Esophagus squamous epithelium (tissue), 5 donors: ENCODE measurements at places on chromosomes 16 and 17.

DNA sequence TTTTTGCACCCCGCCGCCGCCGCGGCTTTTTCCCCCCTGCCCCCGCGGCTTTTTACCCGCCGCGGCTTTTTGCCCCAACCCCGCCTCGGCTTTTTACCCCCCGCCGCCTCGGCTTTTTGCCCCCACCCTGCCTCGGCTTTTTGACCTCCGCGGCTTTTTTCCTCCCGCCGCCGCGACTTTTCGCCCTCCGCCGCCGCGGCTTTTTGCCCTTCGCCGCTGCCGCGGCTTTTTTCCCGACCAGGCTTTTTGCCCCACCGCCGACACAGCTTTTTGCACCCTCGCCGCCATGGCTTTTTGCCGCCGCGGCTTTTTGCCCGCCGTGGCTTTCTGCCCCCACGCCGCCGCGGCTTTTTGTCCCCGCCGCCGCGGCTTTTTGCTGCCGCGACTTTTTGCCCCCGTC lies 137.0 kb upstream of the TP53TG3D start:
- no peak for DNase-seq

DNA sequence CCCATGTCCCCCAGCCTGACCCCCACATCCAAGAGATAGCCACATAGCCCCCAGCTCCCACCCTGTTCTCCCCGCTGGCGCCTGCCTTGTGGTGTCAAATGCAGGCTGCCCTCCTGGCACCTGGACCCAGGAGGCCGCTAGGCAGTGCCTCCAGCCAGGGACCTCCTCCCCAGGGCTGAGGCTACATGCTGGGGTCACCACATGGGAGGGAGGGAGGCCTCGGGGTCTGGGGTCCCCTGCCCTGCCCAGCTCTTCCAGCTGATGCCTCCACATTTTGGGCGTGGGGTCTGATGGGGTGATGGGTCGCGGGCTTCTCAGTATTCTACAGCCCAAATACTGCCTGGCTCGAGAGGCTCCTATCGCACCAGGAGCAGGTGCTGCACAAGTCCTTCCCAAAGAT lies 9.5 kb downstream of the TBC1D26 start:
- no peak for DNase-seq

DNA sequence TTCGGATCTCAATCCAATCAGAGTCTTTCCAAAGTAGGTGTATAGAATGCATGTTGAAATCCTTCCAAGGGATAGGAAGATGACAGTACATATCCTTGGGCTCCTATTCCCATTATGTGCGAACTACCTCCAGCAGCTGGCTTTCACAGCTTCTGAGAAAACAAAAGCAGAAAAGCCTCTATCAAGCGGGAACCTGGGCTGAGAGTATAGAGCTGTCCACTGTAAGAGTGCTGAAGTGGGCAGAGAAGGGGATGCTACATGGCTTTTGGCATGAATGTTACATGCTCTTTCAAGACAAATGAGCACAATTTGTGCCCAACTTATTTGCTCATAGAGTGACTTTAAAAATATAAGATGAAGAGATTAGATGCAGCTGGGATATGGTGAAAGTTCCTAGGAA lies 993.5 kb downstream of the CDH8 start:
- no peak for DNase-seq

DNA sequence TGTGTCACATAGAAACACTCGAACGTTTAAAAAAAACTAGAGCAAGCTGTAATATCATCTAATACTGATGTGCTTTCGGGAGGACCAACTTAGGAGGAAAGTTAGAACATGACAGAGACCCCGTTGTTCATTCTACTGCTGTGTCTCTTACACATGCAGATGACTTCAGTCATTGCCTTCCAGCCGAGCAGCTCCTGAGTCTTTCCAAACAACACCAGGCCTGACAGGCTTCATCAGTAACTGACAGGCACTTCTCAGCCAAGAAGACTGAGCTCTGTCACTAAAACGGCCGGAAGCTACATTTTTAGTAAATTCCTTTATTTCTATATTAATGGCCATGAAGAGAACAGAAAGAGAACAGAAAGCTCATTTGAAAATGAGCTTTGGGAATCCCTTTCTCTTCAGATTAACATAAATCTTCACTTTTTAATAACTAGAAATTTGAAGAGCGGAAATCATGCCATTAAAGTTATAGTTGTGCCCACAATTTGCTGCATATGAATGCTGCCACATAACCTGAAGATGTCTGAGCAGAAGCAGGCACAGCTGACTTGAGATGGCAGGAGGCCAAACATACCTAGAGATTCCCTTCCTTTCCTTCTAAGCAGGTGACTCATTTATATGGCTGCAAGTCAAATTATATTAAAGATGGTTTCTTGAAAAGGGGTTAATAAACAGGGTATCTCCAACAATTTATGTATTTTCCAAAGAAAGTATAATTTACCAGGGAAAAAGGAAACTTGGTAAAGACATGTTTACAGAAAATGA lies 148.9 kb downstream of the ITFG1 start:
- no peak for DNase-seq

GRCh38 chr16:2273484-2273883 lies 5.6 kb upstream of the RNPS1 start:
- DNase-seq, result no peak

DNA sequence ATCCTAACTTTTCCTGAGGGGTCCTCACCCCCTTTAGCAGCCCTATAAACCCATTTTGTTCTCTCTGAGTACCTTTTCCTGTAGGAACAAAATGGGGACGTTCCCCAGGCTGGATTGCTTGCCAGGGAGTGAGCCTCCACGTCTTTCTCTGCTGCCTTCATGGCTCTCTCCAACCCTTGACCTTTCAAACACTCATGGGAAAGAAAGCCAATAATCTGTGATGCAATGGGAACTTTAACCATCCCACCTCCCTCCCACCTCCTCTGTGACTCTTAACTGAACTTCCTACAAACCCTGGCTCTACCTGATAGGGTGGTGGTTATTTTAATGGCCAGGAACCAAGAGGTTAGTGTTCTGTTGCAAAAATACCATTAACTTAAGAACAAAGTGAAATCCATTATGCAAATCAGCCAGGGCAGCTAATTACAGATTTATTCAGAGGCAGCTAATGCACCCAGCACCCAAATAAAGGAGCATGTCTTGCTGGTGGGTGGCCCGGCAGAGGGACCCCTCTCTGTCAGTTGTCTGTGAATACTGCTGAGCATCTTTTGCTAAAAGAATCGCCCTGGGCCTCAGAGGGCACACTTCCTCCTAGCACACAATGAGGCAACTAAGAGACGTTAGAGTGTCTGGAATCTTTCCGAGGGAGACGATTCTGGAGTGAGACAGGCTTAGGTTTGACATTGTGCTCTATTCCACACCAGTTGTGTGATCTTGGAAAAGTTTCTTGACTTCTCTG lies 3.0 kb downstream of the PIPOX start:
- DNase-seq, result no peak

GRCh38 chr16:20971401-20971800 lies 70.8 kb downstream of the LYRM1 start:
- no peak for DNase-seq

DNA sequence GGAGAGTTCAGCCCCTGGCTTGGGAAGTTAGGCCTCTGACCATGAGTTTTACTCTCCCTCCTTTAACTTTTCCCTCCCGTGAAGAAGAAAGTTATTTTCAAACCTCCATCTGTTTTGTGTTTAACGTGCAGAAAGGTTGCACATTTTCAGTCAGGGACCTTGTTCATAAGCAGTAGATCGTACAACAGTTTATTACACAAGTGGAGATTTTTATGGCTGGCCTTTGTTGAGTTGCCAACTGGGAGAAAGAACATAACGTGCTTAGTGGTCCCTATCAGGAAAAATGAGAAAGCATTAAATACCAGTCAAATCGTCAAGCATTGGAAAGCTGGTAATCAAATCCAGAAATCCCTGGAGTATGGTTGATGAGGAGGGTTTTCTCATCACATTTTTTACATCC lies 117.9 kb upstream of the MYOCD start:
- DNase-seq, result no peak

DNA sequence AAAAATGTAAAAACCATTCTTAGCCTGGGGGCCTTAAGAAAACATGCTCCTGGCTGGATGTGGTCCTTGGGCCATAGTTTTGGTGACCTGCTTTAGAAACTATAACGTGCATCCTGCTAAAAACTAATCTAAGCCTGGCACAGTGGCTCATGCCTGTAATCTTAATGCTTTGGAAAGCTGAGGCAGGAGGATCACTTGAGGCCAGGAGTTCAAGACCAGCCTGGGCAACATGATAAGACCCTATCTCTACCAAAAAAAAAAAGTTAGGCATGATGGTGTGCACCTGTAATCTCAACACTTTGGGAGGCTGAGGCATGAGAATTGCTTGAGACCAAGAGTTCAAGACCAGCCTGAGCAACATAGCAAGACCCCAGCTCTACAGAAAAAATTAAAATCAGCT lies 183.8 kb upstream of the CHMP6 start:
- DNase-seq, result no peak

- DNase-seq, result no peak
These were observed 48.6 kb upstream of the ZNF469 start for GRCh38 chr16:88333848-88334777.

DNA sequence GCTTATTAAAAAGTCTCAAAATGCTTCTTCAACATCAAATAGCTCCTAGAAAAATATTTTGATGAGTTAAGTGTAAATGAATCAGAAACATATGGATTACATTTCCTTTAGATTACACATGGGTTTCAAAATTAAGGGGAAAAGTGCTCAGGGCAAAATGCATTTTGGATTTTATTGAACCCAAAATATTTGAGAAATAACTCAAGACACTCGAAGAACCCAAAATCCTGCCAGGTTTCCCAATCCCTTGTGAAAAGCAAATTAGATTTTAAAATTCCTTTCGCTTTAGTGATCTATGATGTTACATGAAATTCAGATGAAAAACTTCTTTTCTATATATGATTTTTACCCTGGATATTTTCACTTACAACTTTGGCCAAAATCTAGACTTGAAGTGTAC lies 847.4 kb upstream of the SOX9 start:
- no peak for DNase-seq

DNA sequence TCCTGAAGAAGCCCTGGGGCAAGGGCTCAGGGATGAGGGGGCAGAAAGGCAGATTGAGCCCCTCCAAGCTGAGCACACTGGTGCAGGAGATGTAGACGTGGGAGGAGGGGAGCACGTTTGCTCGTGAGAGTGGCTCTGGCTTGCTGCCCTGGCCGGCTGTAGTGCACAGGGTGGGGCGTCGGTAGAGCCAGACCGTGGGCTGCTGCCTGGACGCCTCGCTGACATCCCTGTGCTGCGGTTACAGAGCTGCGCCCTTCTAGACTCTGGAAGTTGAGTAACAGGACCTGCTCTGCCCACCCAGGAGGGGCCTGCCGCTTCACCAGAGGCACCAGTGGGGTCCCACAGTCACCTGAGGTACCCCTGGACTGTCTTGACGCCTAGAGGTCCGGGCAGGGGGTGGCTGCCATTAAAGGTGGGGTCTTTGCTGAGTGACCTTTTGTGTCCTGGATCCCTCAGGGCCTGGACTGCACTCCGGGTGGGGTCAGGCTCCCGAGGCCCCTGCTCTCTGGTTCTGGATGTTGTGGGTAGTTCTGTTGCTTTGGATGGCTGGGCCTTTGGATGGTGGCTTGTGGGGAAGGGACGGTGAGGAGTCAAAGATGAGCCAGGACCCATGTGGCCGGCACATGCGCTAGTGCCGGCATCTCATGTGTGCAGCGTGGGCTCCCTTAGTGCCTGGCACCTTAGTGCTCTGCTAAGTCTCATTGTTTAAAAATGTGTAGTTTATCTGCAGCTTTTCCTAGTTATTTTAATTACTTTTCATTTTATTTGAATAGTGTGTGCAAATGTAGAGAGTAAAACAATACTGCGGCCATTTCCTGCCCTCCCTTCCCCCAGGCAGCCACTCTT lies 41.7 kb downstream of the PGS1 start:
- no peak for DNase-seq

- DNase-seq, result no peak
These were observed 16.8 kb downstream of the MARCHF10 start for GRCh38 chr17:62791235-62791734.

DNA sequence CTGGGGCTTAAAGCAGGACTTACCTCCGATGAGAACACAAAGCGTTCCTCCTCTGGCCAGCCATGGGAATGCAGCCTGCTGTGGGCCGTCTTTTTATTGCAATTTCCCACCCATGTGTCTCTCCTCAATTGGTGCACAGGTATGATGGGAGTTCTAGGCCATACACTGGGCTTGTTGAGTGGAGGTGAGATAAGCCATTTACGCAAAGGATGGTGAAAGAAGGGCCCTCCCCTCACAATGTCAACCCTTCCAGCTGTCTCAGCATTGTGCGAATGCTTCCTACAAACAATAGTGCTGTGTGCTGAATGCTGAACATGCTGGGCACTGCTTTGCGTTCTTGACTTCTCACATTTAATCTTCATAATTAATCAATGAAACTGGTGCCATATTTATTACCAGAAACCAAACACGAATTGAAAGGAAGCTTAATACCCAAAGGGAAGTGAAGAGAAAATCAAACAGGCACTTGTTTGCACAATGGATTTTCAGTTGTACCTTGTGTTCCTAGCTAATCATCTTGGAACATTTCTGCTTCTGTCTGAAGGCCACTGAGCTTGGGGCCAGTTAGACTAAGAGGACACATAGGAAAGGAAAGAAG lies at the start of gene GP2:
Gene GP2, minus strand, starts transcription at position 70 of the 598 bp plus-strand sequence. CDS start 1,082 bp downstream, outside the sequence.
- no peak for DNase-seq

- no peak for DNase-seq
These were observed 35.6 kb downstream of the PRKCA start for GRCh38 chr17:66337866-66338485.

- DNase-seq, result no peak
These were observed 1.1 kb downstream of the GPS2 start for GRCh38 chr17:7313890-7314718.

GRCh38 chr16:79412783-79413225 lies 187.7 kb downstream of the MAF start:
- DNase-seq, result no peak

DNA sequence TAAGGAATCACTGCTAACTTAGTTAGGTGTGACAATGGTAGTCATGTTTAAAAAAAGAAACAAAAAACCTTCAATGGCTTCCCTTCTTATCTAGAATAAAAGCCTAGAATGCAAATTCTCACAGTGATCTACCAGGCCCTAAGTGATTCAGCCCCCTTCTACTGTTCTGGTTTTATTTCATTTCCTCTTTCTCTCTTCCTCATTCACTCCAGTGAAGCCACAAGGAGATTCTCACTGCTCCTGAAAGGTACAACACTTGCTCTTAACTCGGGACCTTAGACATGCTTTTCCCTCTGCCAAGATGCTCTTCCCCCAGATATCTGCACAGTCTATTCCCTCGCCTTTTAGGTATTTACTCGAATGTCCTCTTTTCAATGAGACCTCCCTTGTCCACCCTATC lies 3.7 kb downstream of the PIGS start:
- no peak for DNase-seq

DNA sequence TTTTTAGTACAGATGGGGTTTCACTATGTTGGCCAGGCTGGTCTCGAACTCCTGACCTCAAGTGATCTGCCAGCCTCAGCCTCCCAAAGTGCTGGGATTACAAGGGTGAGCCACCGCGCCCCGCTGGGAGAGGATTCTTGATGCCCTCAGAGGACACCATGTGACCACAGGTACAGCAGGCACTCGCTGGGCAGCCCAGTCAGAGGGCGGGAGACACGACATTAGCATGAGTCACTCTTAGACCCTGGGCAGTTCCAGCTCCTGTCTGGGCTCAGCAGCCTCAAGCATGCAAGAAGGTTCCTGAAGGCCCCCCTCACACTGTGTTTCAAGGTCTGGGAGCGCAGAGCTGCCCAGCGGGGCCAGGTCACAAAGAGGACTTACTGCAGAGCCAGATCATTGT lies 11.9 kb downstream of the STAC2 start:
- no peak for DNase-seq

GRCh38 chr16:84820771-84821170 lies 986 bp downstream of the CRISPLD2 start:
- no peak for DNase-seq
